ENCODE measurements at places on chromosomes 7 and 10. TPM values are rescaled to one million over a fixed set of nuclear protein-coding genes. Genes with fewer than 3 reads are reported as not detected.

The PTPN20 gene
- 5.4 TPM for total RNA-seq

The LRRC18 gene
- total RNA-seq = not detected

The ANKMY2 gene
- total RNA-seq = 10.2 TPM

The SPDYE5 gene
- total RNA-seq = not detected

The ITIH5 gene
- not detected for total RNA-seq

The PON1 gene
- not detected for total RNA-seq

The XRCC2 gene
- total RNA-seq = 9.3 TPM

The CFAP69 gene
- 0.95 TPM for total RNA-seq

The SPDYE16 gene
- total RNA-seq = not detected

The BICC1 gene
- total RNA-seq = 2.0 TPM

The FBXL13 gene
- total RNA-seq = 0.17 TPM

The UFSP1 gene
- 1.9 TPM for total RNA-seq

The TMEM254 gene
- 10.3 TPM for total RNA-seq
